Activated CD4-positive, alpha-beta T cell treated with anti-CD3 and anti-CD28 coated beads, Interleukin-2, amount 50 U/mL, for 16 hours (primary cell): ENCODE measurements at places on chromosomes 4 and X.

GRCh38 chrX:48606091-48606490 lies 8.8 kb downstream of the WDR13 start:
- no peak for DNase-seq

DNA sequence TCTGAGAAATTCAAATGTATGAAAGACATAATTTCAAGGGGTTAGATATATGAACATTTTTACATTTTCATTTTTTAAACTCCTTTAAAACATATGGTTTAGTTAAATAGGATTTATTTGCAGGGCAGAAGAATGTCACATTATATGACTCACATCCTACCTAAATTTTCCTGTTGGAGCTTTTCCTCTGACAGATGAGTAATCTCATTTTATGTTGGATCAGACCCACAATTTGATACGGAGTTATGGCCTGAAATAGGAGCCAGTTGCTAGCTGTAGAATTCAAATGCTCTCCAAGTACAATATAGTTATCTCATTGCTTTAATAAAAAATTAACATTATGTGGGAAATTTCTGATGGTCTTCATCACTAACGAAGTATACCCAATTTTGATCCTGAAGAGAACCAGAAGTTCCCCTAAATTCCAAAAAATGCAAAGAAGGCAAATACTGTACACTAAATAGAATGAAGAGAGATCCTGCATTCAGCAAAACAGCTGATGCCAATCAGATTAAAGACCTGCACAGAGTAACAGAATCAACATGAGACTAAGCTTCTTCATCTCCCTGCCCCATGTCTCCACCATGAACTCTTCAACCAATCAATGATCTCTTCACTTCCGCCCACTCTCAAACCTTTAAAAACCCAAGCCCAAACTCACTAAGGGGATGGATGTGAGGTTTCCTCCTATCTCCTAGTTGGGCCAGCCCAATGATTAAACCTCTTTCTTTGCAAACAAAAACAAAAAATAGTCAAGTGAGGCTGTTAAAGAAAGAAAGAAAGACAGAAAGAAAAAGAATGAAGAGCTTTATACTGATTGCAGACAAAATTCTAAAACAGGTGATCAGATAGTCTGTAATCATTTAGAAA lies 10.9 kb upstream of the EXOSC9 start:
- DNase-seq = no peak

GRCh38 chr4:97496298-97496873 lies 646.9 kb downstream of the STPG2 start:
- DNase-seq = no peak

GRCh38 chrX:82335772-82336171 lies 1133.9 kb downstream of the SH3BGRL start:
- no peak for DNase-seq

- no peak for DNase-seq
Measured at GRCh38 chr4:36476135-36476534, 194.7 kb downstream of the DTHD1 start.

DNA sequence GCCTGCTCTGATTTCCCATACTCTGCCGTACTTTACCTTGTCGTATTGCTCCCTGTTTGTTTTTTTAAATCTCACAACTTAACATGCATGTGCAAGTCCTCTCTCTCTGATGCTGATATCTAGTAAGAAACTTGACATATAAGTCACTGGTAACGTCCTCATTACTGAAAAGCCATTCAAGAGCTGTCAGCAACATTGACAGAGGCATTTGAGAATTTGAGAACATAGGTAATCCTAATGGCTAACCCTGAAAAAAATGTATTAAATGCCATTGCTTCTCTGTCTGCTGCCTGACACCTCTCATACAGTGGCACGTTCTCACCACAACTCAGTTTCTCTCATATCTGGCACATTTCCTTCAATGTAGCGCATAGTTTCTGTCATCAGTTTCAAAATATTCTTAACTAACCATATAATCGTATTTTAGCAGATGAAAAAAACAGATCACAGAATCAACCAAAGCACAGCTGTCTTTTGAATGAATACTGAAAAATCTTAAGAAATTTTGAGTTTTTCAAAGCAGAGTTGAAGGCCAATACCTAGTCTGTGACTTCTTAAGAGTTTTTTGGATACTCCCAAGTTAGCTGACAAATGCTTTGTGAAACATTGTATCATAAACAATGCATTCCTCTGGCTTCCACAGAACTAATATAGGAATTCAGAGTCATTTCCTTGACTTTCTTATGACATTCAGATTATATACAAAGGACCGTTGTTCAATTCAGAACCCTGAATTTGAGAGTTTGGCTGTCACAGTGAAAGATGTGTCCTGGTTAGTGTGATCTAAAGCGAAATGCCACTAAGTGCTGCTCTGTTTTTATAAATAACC lies 996.4 kb downstream of the C4orf33 start:
- DNase-seq = no peak

GRCh38 chr4:1992468-1993168 lies 16.2 kb downstream of the NELFA start:
- no peak for DNase-seq

DNA sequence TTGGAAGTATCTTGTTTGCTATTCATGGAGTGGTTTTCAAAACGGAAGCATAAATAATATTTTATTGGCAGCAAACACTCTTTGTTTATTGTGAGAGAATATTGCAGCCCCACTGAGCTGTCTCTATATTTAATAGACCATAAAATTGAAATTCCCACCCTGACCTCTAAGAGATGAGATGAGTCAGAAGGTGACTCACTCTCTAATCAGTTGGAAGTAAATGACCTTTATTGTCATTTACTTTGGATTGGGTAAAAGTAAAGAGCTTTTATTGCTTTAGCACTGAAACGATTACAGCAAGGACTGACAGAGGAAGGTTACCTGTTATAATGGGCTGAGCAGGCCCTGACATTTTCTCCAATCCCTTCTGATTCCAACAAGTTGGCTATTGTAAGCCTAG lies 55.0 kb downstream of the SYTL5 start:
- DNase-seq = no peak

- no peak for DNase-seq
Measured at GRCh38 chr4:100833906-100834305, 316.1 kb upstream of the EMCN start.

- no peak for DNase-seq
Measured at GRCh38 chrX:630612-631496, at the start of gene SHOX. TSS of gene SHOX (plus strand) at chrX:630791. CDS start at chrX:630898, 107 bp downstream.
